Stimulated activated CD4-positive, alpha-beta T cell treated with anti-CD3 and anti-CD28 coated beads, Interleukin-4, amount 100 ng/mL, for 24 hours (primary cell): ENCODE measurements at places on chromosomes 3 and 15.

DNA sequence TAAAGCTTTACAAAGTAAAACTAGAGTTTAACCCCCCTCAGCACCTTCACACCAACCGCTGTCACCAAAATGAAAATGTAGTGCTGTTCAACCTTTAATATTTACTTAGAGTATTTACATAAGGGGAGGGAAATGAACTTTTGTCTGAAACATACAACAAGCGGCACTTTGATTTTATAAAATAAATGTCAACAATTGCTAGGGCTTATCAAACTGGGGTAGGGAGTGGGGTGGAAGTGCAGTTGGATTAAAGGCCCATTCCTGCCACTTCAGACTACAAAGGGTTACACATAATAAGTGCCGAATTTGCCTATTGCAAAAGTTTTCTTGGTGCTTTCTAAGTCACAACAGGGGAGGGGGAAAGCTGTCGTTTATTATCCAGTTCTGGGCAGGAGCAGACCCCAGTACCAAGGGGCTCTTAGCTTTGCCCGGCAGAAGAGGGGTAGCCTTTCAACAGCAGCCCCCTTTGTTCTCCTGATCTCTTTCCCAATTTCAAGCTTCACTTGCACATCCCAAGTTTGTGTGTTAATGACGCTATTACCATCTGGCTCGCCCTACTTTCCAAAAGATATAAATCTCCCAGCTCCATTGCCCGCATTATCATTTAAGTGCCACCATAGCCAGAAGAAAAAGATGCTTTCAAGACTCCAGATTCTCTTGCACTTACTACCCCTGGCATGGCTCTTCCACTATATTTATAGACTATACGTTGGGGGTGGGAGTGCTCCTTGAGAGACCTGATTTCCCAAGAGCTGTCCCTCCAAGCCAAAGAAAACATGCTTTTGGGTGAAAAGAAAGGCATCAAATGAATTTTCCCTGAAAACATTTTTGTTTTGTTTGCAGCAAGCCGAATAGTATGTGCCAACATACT, 17.0 kb downstream of the SOX2 start:
- no peak for DNase-seq

GRCh38 chr3:114093596-114093995, 37.1 kb downstream of the QTRT2 start:
- DNase-seq: no peak

- no peak for DNase-seq
These were observed 39.9 kb upstream of the SKOR1 start for GRCh38 chr15:67785431-67785830.

DNA sequence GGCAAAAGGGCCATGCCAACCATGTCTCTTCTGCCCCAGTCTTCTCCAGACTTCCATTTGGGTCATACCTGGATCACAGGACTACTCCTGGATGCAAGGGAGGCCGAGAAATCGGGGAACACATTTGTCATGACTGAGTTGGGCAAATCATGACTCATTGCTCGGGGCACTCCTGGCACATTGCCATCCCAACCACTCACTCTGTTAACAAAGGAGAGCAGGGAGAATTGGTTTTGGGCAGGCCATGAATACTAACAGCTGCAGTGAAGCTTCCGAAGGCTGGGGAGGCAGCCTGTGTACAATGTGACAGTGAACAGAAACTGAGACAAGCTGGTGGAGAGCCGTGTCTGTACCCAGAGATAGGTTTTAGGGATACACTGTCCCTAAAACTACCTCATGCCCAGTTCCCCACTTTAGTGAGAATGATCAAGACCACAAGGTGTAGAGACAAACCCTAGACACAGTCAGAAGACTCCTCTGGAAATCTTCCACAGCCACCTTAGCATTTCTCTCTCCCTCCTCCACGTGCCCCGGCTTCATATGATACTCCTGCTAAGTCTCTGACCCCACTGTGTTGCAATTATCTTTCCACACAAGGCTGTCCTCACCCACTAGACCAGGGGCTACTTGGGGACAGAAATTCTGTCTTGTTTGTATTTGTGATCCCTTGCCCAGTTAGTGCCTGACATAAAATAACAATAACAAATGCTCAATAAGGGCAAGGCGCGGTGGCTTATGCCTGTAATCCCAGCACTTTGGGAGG, 10.5 kb upstream of the BUB1B start:
- no peak for DNase-seq

DNA sequence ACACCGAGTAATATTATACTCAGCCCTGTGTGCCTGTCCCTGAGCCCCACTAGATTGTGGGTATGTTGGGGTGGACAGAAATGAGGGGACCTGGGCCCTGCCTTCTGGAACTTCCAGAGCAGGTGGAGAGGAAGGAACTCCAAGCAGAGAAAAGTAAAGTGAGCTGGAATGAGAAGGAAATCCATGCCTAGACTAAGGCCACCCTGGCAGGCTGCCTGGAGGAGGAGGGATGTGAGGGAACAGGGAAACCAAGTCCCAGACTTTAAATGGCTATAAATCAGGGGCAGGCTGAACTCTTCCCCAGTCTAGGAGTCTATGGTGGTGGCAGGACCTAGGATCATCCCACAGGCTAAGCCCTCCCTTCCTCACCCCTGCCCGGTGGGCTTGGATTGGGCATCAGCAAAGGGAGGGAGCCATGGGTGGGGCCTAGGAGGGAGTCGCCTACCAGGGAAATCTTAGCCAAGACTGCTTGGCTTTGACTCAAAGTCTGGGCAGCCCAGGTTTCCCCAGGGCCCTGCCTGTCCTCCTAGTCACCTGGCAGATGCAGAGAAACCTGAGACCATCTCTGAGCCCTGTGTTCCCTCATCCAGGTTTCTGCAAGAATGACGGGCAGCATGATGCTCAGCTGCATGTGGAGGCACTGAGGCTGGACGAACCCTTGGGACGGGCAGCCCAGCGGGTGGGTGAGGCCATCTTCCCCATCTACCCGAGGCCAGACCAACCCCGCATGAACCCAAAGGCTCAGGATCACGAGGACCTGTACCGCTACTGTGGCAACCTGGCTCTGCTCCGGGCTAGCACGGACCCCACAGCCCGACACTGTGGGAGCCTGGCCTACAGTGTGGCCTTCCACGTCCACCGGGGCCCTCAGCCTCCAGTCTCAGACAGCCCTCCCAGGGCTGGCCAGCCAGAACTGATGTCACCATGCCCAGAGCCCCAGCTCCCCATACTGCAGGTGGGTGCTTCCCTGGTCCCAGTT, 15.6 kb upstream of the STRA6 start:
- no peak for DNase-seq
